Mucosa of gallbladder (tissue), 1 donor: ENCODE measurements at places on chromosomes 2 and 18. TPM values are rescaled to one million over a fixed set of nuclear protein-coding genes. Genes with fewer than 3 reads are reported as not detected.

DNA sequence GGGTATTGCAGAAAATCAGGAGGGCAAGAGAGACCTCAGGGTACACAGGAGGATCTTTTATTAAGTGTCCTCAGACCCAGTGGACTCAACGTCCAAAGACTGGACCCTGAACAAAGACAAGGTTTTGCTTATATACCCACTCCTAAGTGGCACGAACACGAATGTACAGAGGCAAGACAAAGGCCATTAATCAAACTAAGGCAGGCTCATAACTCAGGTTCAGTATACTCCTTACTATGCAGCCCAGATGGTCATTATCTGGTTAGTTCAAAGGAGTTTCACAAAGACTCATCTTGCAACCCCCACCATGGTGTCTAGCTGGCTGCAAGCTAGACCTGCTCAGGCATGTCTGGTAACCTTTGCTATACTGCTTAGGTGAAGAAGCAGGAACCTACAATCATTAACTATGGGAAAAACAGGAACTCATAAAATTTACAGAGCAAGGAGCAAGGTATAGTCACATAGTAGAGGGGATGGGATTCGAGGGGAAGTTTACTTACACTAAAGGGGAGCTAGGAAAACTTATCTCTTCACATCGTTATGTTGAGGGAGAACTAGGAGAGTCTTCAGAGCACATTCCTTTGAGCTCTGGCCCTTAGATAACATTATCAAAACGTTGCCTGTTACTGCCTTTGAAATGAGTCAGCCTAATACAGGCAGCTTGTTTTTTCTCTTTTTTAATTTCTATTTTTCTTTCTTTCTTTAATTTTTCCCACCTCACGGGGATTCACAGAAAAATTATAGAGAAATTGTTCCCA, 33.9 kb downstream of the SLC4A3 start:
- no peak for DNase-seq

DNA sequence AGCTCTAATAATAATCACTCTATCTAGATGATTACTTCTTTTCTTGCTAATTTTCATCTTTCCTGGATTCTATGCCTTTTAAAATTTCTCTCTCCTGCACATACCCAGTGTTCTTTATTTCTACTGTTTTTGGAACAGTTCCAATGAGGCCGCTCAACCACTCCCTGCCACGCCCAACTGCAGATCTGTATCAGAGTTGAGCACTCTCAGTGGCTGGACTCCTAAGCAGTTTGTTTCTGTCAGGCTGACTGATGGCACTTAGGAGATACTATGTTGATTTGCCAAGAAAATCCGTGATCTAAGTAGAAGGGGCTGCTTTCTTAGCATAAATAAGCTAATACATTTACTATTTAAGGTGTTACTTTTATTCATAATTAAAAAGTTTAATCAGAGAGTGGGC, 192.8 kb downstream of the ARHGAP15 start:
- no peak for DNase-seq

DNA sequence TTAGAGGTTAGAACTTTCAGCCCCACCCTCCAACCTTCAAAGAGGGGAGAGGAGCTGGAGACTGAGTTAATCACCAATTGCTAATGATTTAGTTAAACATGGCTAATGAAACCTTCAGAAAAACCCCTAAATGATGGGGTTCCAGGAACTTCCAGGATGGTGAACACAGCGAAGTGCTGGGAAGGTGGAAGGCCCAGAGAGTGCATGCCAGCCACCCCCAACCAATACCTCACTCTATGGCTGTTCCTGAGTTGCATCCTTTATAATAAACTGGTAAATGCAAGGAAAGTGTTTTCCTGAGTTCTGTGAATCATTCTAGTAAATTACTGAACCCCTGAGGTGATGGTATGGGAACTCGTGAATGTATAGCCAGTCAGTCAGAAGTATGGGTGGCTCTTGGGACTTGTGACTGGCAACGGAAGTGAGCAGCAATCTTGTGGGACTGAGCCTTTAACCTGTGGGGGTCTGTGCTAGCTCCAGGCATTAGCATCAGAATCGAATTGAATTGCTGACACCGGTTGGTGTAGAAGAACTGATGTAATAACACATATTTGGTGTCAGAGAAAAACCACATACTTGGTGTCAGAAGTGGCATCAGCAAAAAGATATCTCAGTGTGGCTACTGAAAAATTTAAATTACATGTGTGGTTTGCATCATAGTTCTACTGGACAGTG, 37.4 kb downstream of the NPHP1 start:
- no peak for DNase-seq

DNA sequence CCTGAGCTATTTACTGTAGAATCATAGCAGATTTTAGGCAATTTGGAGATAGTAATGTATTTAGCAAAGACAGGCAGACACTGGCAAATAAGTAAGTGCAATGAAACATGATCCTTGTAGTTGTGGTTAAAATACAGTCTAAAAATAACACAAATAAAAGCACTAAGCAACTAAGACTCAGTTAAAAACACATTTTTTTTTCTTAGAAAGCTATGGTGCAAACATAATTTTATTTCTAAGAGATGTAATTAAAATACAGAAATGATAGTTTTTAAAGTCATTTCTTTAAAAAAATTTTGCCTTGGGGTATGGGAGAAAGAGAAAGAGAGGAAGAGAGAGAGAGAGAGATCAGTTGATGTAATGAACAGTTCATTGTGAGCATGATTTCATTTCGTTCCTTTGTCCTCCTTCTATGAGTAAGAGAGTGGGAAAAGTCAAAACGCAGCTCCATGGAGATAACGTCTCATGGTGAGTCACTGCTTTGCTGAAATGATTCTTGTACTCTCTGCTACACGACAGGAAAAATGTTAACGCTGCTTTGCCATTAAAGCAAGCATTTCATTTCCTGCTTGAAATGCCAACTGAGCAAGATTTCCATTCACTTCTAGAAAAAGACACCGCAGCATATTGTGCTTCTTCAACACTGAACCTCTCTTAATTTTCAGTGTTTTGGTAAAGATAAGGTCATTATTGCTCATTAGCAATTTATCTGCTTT, 61.3 kb upstream of the PGAP1 start:
- peak; percentile 35 for DNase-seq

GRCh38 chr2:221104361-221104811, 467.7 kb downstream of the EPHA4 start:
- DNase-seq: no peak

- no peak for DNase-seq
Measured at GRCh38 chr18:27583466-27583865, 398.4 kb upstream of the CHST9 start.

DNA sequence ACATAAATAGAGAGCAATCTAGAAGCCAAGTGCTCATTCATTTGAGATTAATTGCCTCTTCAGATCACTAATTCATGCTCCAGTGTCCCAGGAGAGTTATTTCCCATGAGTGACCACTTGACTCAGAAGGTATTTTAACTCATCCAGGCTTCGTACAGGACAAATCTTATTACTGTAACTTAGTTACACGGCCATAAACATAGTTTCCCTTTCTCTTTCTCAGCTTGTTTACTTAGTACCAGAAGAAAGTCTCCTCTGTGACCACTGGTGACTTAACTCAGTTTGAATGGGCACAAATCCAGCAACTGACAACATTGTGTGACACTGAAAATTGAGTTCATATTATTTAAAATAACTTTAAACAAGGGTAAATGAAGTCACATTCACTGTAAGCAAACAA, 25.3 kb downstream of the MMADHC start:
- no peak for DNase-seq

GRCh38 chr2:71787476-71788185, 334.3 kb downstream of the DYSF start:
- no peak for DNase-seq

SH3BP4 gene
- 51.7 TPM for total RNA-seq

GRCh38 chr2:3745920-3746319, 42.5 kb downstream of the DCDC2C start:
- no peak for DNase-seq

DNA sequence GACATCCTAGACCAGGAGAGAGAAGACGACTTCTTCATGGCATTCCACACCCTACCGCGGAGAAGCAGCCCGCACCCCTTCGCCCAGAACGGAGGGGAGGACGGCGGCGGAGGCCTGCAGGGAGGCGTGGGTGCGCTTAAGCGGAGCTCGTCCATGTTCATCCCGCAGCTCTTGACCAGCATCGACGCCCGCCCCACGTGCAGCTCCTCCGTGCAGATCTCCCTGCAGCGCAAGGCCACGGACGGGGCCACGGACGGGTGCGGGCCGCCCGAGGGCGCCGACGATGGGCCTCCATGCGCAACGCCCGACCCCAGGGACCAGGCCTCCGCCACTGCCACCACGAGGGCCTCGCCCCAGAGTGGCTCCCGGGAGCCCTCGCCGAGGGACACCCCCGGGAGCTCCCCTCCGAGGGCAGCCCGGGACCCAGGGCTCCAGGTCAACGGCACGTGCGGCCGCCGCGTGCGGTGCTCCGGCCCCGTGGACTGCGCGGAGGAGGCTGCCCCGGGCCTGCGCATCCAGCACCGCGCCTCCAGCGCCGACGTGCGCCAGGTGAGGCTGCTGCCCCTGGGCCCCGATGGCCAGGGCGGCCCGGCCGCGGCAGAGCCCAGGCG, 211.8 kb downstream of the NEDD4L start:
- DNase-seq: no peak
